Esophagus squamous epithelium (tissue), 5 donors: ENCODE measurements at places on chromosomes 3 and 15.

GRCh38 chr3:73465926-73466325 lies 158.8 kb downstream of the PDZRN3 start:
- DNase-seq: no peak

- DNase-seq: no peak
These were observed 211.1 kb upstream of the GADL1 start for GRCh38 chr3:31105438-31106077.

DNA sequence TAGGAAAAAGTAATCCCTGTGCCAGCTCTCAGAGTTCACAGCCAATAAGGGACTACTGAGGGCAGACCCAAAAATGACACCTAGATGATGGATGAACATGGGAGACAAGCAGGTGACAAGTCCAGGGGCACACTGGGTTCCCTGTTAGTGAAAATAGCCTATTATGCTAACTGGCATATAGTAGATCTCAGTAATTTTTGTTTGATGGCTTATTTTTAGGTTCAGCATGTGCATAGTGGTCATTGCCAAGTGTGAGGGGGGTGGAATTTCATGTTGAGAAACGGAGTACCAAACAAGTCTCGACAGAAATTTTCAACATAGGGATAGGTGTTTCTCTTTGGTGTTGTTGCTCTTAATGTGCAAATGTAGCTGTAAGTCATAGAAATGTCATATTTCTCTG lies 6.4 kb upstream of the ITGB5 start:
- DNase-seq: no peak

GRCh38 chr15:93040288-93041158 lies 48.5 kb downstream of the RGMA start:
- DNase-seq: no peak

DNA sequence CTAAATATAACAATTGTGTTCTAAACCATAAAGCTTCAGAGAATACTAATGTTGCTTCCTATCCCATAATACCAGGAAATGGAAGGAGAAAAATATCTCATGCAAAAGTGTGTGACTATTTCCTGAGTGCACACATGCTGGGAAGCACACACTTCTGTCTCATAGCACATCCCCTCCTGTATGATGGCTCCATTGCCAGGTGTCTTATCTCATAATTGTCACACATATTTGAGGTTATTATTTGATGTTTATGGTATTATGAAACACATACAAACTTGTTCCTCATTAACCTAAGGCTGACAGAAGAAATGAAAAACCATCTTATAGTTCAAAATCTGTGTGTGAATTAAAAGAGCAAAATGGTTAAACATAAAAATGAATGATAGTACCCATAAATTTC lies 65.4 kb downstream of the SERP1 start:
- no peak for DNase-seq

DNA sequence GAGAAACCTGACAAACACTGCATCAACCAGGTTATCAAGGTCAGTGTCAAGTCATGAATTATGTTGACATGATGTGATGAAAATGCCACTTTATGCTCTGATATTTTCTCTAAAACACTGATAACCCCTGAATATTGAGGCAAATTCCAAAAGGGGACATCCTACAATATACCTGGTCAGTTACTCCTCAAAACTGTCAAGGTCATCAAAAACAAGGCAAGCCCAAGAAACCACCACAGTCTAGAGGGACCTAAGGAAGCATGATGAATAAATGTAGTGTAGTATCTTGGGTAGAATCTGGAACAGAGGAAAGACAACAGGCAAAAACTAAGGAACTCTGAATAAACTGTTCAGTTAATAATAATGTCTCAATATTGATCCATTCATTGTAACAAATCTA lies 275.3 kb upstream of the THRB start:
- DNase-seq: no peak

DNA sequence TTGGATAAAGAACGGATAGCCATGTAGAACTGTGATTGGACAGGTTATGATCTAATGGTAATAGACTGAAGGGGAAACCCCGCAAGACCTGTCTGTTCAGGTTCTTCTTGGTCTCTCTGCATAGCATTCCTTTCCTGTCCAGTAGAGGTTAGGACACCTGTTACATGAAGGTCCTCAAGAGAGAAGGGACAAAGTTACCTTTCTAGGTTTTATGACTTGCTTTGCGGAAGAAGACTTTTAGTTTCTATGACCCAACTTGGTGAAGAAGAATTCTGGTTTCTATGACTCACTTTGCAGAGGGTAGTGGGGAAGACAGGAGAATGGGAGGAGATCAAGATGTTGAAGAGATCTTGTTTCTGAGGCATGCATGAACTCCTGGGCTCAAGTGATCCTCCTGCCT lies 97.9 kb upstream of the C3orf80 start:
- no peak for DNase-seq

- DNase-seq: no peak
These were observed 265.6 kb upstream of the ATP11B start for GRCh38 chr3:182527745-182528144.

DNA sequence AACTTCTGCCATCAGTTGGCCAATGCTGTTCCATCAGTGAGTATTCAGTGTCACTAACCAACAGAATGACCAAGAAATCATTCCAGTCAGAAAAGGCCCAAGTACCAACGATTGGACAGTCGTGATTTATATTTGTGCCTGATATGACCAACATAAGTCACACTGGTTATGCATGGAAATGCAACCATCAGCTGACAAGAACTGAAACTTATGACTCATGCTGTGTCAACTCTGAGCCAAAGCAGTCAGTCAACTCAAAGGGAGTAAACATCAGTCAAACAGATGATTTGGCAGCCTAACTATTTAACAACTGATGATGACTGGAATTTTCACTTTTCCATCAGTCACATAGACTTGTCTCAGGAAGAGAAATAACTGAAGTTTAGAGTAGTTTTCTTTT lies 142.4 kb downstream of the ANXA2 start:
- DNase-seq: no peak

- no peak for DNase-seq
These were observed 212.6 kb upstream of the SEMA6D start for GRCh38 chr15:47504624-47505256.

- DNase-seq: no peak
These were observed 33.4 kb downstream of the MUC20 start for GRCh38 chr3:195754141-195754540.

DNA sequence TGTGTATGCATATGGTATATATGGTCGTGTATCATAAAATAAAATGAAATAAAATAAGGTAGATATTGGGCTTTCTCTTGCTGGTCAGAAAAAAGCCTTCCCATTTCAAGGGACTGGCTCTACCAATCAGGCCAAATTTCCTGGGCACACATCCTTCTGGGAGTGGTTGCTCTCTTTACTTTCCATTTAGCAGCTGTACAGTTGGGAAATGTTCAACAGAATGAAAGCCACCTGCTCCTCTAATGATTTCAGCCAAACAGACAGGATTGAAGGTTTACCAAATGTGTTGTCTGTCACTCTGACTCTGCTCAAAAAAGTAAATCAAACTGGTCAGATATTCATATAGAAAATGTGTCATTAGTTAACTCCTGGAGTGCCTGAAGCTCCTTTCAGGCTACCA lies 380.4 kb downstream of the ROBO2 start:
- DNase-seq: no peak

DNA sequence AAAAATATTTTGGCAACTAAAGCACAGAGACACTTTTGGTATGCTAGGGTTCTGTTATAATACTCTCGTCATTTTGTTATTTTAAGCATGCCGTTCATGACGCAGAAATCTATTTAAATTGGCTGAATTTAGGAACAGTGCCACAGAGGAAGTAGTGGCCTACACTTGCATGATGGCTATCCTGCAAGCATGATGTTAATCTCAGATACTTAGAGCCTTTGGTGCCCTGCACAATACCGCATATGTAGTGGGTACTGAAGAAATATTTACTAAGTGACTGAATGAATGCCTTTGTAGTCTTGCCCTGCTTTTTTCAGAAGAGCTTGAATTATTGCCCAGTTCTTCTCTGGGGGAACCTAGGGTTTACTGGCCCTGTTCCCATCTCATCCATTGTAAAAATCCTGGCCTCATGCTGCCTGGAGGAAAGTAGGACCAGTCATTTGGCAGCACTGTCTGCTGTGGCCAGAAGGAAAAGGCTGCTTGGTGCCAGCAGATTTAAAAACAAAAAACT lies 79.0 kb downstream of the SERPINI1 start:
- no peak for DNase-seq

- DNase-seq: no peak
These were observed 1.4 kb upstream of the IL17RC start for GRCh38 chr3:9915254-9916141.

- no peak for DNase-seq
These were observed 215.5 kb upstream of the KCNMB2 start for GRCh38 chr3:178320456-178321351.

DNA sequence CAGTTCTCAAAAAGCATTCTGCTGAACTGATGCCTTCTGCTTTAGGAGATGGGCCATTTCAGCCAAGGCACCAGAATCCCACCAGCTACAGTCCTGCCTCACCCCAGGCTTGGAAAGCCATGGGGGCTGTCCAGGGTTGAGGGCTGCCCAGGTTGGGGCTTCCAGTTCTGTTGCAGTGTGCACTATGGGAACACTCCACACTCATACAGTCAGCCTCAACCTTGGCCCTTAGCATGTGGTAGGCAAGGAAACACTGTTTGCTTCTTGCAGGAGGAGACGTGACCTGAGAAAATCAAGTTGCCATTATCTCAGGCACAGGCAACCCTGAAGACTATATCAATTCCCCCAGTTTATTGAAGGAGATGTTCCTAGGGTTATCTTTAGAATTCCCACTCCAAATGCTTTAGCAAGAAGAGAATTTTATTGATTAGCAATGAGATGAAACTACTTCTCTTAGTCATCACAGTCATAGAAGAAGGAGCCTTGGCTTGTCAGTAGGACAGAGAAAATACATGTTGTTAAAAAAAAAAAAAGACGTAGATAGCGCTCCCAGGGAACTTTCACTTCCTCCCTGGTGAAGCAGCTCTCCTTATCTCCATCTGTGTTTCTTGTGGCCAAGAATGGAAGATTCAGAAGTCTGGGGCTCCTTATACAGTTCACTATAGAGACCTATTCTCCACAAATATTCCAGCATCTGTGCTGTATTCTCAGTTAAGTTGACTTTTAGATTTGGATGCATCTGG lies 38.3 kb upstream of the IL12A start:
- DNase-seq: no peak

DNA sequence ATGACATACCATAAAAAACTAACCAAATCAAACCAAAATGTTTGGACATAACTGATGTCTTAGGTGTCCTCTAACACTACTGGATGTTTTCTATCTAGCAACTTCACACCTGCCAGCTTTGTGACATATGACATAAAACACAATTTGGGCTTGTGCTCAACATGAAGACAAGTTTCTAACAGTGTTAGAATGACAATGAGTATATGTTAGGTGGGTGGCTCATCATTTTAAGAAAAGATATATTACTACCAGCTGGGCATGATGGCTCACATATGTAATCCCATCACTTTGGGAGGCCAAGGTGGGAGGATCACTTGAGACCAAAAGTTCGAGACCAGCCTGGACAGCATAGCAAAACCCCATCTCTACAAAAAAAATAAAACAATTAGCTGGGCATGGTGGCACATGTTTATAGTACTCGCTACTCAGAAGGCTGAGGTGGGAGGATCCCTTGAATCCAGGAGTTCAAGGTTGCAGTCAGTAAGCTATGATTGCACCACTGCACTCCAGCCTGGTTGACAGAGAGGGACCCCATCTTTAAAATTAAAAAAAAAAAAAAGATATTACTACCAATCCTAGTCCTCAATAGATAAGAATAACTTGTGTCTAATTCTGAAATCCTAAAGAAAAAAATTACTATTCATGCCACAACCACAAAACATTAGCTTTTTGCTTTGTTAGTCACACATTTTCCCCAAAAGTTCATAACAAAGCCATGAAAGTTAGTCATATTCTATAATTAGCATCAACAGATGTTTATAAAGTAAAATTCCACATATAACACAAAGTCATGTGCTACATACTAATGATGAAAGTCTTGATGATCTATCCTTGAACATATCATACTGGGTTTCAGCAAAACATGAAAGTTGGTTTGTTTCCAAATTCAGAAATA lies 59.9 kb downstream of the LRRFIP2 start:
- DNase-seq: no peak

DNA sequence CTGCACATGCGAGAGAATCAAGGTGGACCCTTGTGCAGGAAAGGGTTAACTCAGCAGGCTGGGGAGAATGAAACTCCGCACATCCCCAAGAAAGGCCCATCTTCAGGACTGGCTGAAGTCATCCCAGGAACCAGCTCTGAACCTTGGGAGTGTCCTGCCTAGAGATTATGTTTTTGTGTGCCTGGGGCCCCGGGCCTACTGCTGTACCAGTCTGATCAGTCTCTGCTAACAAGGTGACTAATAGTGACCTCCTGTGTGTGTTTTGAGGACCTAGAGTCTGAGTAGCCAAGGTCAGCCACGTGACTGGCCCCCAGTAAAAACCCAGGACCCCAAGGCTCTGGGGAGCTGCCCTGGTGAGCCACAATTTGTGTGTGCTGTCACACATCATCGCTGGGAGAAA lies 58.2 kb downstream of the CYFIP1 start:
- DNase-seq: no peak

DNA sequence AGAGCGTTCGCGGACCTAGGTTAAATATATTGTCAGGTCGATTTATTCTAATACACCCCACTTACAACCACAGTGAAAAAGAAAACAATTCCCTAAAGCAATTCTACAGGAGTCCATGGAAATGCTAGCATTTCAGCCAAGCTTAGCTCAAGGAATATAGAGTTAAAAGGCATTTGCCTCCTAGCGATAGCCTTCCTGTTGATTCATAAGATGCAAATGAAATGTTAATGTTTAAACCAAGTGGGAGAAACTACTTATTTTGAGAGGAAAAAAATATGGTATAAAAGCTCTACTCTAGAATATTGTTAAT lies 1.7 kb upstream of the ALCAM start:
- no peak for DNase-seq

GRCh38 chr15:57384024-57384423 lies 7.7 kb downstream of the CGNL1 start:
- no peak for DNase-seq

DNA sequence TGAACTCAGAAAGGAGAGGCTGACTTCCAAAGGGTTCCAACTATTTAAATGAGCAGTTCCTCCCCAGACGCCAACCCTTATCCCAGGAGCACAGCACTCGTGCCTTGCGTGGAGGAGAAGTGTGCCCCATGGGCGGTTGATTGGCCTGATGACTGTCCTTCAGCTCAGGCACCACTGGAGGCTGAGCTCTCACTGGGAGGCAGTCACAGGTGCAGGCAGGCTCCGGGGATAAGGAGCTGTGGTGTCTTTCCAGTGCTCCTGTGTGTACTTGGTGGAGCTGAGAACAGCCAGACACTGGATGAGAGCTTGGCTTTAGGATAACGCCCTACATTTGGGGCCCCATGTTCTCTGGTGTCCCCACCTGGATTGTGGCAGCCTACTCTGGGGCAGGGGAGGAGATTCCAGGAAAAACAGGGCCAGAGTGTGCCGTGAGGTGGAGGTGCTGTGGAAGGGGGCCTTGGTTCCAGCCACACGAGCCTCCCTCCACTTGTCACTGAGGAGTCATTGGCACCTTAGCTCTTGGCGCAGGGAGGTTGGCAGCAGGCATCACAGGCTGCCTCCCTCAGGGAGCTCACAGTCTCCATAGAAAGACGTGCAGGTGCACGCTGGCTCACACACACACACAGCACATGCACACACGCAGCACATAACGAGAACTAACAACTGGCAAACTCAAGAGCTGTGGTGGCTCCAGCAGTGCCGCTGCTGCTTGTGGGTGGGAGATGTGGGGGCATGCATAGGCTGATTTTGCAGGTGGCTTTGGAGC lies 22.7 kb upstream of the EPHB3 start:
- DNase-seq: no peak

GRCh38 chr3:177642042-177642803 lies 444.9 kb upstream of the TBL1XR1 start:
- DNase-seq: no peak
